ENCODE measurements at places on chromosomes 12 and 14.

DNA sequence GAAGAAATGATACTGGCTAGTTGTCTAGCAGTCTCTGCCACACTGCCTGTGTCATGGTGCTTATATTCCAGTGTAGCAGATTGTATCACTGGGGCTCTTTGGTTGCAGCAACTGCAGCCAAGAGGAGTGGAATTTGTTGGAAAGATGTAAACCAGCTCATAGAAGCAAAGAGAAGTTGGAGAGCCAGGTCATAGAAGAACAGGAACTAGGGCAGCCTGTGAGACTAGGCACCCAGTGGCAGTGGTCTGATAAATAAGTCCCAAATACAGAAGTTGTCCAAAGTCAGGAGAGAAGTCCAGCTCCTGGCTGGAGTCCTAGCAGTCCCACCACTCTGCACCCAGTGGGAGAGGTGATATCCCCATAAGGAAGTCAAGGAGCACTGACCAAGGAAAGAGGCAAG is 172.5 kb upstream of the ARID2 start:
- DNase-seq = no peak

DNA sequence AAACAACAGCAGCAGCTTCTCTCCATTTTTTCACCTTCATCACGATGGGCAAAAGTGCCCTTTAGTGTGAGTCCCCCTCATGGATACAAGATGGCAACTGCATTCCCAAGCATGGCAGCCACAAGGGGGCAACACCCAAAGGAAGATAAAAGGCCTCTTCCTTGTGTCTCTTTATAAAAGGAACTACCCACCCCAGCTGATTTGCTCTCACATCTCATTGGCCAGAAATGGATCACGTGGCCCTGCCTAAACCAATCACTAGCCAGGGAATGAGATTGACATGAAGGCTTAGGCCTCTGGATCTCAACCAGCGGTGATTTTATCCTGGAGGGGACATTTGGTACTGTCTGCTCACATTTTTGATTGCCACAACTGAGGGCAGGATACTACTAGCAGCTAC is 21.9 kb upstream of the IFT81 start:
- no peak for DNase-seq

DNA sequence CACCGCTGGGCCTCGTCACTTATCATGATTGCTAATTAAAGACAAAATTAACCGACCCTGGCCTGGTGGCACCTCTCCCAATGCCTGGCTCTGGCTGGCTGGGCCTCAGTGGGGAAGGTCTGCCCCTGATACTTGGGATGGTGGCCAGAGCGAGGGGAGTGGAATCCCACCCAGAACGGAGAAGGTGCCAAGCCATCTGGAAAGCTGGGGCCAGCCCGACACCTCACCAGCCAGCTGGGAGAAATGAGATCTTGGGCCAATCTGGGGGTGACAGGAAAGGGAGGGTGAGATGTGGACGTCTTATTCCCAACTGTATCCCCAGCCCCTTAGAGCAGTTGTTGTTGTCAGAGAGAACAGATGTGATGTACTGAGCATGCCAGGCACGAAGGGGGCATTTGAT is 215.0 kb upstream of the PWP1 start:
- no peak for DNase-seq

- no peak for DNase-seq
These were observed 45.4 kb upstream of the GZMB start for GRCh38 chr14:24679248-24679961.

DNA sequence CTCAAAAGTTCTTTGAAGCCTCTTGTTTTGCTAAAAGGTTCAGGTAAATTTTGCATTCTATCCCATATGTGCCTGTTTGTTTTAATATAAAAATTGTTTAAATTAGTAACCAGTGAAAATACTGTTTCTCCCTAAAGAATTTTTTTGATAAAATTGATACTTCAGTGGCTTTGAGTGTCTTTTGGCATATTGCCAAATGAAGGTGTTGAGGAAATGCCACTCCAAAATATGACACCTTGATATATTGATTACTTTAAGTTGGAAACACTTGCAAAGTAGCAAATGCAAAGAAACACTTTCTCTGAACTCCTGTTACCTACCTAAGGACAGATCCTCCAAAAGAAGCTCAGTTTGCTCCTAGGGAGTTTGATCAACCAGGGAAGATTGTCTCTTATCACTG is 8.4 kb downstream of the STYX start:
- no peak for DNase-seq

GRCh38 chr12:8823565-8824300 is 1.3 kb downstream of the A2ML1 start:
- DNase-seq = no peak

- DNase-seq = no peak
These were observed 736.6 kb upstream of the SEL1L start for GRCh38 chr14:82270286-82270685.

GRCh38 chr14:65131301-65131701 is 29.0 kb upstream of the MAX start:
- no peak for DNase-seq

DNA sequence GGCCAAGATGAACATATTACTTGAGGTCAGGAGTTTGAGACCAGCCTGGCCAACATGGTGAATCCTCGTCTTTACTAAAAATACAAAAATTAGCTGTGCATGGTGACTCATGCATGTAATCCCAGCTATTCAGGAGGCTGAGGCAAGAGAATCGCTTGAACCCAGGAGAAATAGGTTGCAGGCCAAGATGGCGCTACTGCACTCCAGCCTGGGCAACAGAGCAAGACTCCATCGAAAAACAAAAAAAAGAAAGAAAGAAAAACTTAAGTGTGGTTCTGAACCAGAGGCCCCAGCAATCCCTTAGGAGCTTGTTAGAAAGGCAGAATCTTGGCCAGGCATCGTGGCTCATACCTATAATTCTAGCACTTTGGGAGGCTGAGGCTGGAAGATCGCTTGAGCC is 24.5 kb downstream of the SVOP start:
- no peak for DNase-seq

DNA sequence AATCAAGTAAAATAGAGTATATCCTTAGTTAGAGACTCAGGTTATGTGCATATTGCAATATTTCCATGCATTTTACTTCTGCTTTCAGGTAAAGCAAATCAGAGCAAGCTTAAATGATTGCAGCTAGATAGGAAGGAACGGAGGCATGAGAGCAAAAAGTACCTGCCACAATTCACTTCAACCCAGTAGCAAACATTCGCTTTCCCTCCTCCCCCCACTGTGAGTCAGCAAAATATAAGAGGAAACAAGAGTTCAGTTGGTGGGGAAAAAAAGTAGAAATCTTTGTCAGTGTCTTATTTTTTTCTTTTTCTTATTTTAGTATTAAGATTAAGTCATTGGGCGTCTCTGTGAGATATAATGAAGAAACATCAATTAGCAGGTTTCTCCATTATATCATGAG is 475.4 kb downstream of the NPAS3 start:
- DNase-seq = no peak

DNA sequence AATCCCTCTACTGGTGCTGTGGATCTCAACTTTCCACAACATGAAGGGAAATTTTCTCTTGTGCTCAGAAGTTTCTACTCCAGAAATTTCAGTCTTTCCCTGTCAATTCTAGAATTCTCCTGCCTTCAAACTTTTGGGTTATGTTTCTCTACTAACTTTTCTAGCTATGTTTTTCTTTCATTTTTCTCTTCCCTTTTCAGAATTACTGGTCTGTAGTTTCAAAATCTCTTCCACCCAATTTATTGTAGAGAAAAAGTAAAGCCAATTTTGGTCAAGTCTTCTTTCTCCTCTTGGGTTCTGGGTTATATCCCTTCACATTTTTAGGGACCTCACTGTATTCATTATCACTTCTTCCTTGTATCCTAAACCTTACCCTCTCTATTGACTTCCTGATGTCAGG is 18.9 kb downstream of the CNTN1 start:
- DNase-seq = no peak

DNA sequence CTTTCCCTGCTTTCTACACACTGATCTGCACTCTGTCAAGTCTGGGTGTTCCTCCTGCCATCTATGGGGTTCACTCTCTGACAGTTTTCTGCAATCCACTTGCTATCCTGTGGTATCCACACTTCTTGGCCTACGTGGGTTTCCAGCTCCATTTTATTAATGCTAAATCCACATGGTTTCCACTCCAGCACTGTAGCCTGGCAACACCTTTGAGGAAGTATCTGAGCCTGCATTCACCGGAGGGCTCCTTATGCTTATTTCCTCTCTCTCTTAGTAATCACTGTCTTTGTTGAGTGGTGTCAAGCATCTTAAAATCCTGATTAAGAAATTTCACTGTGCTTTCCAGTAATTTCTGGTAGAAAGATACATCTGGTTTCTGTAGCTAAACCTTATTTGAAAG is 703.7 kb downstream of the TMEM121 start:
- DNase-seq = no peak

DNA sequence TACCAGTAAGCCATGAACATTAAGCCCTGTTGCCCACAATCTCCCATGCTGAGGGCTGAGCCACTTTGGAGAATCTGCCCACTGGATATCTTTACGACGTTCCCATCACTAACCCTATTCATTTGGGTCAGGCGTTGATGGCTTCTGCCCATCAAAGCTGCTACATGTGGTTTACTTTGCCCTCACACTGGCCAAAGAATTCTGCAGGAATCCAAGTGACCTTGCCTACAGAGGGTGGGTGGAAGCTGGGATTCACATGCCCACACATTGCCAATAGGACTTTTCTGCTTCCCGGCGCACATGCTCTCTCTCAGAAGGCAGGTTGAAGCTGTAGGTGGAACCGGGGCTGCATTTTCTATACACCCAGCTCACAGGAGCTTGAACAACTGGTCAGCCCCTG is 28.3 kb downstream of the OAS2 start:
- DNase-seq = no peak

GRCh38 chr12:49283541-49284429 is 11.2 kb upstream of the PRPH start:
- no peak for DNase-seq

DNA sequence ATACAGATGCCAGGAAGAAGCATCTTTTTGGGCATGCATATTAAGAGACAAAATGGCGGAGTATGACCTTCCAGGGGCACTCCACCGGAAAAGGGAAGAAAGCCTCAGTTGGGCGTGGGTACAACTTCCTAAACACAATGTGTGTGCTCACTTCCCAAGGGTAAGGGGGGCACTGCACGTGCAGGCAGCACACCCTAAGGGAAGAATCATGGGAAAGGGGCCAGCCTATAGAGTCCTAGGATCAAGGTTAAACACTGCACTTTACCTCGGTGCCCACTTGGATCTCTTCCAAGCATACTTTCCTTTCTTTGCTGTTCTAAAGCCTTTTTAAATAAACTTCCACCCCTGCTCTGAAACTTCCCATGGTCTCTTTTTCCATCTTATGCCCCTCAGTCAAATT is 14.8 kb downstream of the OR6J1 start:
- DNase-seq = no peak

DNA sequence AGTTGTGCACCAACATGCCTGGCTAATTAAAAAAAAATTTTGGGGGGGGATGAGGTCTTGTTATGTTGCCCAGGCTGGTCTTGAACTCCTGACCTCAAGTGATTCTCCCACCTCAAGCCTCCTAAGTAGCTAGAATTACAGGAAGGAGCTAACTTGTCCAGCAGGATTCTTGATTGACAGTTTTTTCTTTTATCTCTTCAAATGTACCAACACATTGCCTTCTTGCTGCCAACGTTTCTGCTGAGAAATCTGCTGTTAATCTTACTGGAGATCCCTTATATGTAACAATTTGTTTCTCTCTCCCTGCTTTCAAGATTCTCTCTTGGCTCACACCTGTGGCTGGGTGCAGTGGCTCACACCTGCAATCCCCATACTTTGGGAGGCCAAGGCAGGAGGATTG is 22.4 kb upstream of the MARK3 start:
- DNase-seq = no peak

- no peak for DNase-seq
These were observed 87.3 kb downstream of the SLC41A2 start for GRCh38 chr12:104870797-104871196.

GRCh38 chr14:22780105-22780679 is 13.7 kb downstream of the OXA1L start:
- DNase-seq = no peak

DNA sequence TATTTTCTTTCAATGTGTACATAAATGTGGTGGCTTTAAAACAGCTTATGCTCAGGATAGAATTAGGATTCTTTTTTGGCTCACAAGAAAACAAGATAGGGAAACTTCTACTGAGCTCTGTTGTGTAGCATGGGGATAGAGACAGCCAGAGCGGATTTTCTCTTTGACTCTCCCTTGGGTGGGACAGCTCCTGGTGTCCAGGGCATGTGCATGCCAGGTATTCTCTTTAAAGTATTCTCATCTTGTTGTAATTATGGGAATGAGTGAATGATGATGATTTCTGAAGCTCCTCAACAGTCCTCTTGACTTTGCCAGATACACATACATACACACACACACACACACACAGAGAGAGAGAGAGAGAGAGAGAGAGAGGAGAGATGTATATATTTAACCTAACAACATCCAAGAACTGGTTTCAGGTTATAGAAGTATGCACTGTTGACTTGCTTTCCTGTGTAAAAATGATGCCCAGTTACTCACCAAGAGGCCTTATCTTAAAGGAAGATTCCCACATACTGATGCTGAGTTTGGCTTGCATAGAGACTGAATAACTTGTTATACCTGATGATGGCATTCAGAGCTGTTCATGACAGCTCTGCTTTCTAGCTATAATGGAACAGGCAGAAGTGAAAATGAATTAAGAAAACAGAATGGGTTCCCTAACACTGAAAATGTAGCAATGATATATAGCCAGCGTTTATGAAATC is 387.5 kb downstream of the EGLN3 start:
- DNase-seq = no peak

DNA sequence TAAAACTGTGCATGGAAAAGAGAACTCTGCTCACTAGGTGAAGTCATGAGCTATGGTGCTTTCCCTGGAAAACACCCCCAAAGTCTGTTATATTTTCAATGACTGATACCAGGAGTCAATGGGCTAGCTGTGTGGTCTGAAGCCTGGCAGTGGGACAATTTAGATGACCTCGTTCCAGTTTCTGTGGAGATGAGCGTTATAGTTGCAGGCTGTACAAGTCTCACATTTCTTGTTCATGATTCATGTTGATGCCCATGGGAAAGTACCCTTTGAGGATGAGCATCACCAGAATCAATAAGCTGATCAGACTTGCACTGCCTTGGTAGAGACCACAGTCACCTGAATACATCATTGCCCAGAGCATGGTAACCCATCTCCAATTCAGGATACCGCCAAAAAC is 70.7 kb downstream of the NOVA1 start:
- DNase-seq = no peak

- no peak for DNase-seq
These were observed 78.7 kb downstream of the SAMD4A start for GRCh38 chr14:54645639-54646038.

All from amniotic stem cell (primary cell).